ENCODE measurements at places on chromosomes 3 and 15.

DNA sequence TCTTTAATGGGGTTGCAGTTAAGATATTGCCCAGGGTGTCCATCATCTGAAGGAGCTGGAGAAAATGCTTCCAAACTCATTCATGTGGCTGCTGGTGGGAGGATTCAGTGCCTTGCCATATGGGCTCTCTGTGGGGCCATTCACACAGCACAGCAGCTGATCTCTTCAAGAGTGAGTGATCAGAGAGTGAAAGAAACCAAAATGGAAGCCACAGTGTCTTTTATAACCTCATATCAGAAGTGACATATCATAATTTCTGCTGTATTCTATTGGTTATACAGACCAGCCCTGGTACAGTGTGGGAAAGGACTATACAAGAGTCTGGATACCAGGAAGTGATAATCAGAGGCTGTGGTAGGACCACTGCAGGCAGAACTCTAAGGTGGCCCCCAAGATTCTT lies 33.6 kb downstream of the HHLA2 start:
- DNase-seq = no peak

- no peak for DNase-seq
Observed at GRCh38 chr3:136994772-136995516, 37.2 kb downstream of the IL20RB start.

DNA sequence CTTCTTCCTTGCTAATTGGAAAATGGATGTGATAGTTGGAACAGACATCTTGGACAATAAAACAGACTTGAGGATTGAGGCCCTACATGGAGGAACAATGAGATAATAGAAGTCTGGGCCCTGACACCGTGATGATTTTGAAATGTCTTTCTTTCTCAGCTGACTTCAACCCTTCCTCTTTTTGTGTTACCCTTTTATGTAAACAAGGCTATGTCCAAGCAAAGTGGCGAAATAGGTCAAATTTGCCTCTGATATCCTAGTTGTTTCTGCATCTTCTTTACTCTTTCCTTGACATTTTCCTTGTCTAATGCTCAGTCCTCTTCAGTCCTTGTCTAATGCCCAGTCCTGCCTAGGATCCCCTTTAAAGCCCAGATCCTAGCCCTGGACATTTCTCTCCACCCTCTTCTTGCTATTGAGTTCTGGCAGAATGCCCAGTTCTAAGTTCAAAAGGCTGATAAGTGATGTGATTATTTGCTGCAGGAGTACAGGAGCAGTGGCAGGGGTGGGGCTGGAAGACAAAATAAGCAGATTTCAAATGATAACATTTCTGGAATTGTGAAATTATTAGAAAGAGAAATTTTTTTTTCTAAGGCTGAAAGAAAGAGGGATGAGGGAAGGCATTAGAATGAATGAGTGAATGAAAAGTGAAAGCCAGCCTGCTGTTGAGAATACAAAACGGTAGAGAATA lies 6.5 kb upstream of the VPS8 start:
- no peak for DNase-seq

DNA sequence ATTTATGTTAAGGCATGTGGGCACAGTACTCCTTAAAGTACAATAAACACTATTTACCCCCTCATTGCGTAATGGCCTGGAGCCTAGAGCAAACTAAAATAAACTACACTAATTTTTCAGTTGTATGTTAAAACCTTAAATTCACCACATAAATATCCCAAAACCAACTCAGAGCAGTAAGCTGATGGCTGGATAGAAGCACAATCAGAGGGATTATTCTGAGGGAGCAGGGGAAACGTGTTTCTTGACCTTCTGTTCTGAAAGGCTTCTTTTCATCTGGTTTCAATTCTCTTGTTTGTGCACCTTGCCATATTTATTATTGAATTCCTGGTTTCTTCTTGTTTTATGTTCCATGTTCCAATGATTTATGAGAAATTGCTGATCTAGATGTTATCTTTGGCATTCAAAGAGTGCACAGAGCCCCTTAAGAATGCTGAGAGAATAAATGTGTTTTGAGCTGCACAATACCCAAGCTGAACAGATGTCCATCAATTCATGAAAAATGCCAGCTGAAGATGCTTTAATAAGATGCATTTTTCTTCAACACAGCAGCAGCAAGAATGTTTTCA lies 29.6 kb downstream of the RPL22L1 start:
- DNase-seq = no peak

- no peak for DNase-seq
Observed at GRCh38 chr3:32381922-32382321, 9.7 kb upstream of the CMTM7 start.

- DNase-seq = no peak
Observed at GRCh38 chr3:108453565-108453964, 56.8 kb downstream of the MYH15 start.

- DNase-seq = no peak
Observed at GRCh38 chr3:163951397-163951987, 1126.8 kb downstream of the SI start.

GRCh38 chr3:72273615-72274014 lies 488.7 kb upstream of the PROK2 start:
- no peak for DNase-seq

DNA sequence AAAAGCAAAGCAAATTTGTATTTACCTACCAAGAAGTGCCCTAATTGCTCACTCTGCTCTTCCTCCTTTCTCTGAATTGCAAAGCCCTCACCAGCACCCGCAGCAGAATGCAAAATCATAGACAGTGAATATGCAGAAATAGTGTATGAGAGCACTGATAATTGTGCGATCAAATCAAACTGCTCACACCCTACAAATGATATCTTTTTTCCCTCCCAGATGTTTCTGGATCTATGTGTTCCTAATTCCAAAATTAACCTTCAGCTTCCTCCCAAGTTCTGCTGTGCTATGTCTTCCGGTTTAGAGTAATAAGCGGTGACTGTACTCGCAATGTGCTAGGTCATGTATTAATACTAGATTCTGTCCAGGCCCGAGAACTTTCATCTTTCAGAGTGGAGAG lies 3.4 kb downstream of the GHSR start:
- DNase-seq = no peak

GRCh38 chr3:14475621-14476020 lies 64.5 kb downstream of the GRIP2 start:
- no peak for DNase-seq

DNA sequence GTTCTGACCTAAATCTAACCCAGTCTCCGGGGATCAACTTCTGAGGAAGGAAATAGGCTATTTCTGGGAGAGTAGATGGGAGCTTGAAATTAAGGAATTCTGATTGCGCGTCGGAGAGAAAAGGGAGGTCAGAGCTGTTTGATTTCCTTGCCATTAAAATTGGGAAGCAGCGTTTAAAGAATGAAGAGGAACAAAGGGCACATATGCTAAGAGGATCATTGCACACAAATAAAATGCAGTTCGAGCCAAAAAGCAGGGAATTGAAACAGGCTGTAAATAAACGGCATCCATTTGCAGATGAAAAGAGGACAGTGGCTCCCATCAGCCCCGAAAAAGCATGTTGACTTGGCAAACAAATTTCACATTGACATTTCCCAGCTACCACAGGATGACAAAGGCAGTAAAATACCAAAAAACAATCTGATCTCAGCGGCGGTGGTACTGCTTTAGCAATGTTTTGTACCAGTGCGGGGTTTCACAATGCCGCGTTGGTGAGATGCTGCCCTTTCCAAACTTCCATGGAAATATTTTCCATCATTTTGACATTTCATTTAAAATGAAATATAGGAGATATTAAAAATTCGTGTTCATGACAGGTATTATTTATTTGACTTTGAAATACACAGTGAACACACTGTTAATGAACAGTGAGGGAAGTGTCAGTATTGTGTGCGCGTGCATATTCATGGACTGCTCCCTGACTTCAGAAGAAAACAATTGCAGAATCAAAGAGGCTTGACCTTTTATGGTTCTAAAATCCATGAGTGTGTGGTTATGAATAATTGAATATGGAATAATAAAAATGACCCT lies 108.8 kb downstream of the SQOR start:
- DNase-seq = no peak

DNA sequence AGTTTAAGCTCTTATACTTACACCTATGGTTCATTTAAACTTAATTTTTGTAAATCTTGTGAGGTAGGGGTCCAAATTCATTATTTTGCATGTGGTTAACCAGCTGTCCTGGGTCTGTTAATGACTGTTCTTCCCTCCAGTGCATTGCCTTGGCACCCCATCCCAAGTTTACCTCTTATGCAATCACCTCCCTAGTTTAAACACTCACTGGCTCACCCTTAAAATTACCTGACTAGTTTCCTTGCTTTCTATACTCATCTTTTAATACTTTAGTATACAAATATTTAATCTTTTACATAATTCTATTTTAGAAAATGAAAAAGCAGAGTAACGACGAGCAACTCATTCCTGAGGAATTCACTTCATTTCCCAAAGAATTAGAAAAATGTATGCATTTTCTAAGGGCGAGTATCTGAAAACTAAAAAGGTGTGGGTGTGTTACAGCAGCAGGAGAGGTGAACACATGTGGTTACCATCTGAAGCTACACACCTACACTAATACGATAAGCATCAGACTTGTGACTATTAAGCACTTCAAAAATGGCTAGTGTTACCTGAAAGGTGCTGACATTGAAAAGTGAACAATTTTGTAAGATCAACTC lies 33.7 kb downstream of the TJP1 start:
- DNase-seq = no peak

DNA sequence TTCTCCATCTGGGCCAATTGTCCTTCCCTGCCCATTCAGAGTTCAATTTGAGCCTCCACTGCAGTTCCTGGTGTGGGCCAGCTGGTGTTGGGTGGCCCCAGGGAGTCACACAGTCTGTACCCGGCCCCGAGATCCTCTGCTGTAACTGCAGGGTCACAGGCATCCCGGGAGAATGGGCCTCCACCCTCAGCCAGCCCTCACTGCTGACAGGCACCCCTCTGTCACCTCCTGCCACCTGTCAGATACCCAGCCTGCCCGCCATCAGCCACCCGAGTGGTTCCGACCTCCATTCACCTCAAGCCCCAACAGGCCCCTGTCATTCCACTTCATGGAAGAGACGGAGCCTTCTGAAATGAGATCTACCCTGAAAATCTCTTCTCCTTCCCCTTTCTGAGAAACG lies 73.2 kb downstream of the ST8SIA2 start:
- DNase-seq = no peak

DNA sequence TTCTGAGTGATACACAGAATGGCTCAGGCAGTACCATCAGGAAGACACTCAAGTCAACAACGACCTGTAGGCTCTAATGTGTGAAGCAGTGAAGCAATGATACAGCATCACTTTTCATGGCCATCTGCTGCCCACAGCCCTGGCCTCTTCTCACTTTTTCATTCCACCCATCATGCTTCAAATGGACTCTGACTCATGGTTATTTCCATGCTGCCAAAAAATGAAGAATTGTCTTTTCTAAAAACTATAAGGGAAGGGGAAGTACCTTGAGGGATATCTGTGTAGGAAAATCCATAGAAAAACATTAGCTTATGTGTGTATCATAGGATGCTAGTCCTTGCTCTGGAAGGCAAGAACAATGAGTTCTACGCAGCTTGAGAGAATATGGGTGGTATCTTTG lies 11.5 kb downstream of the HGD start:
- no peak for DNase-seq

- DNase-seq = no peak
Observed at GRCh38 chr3:124556636-124557035, 173.6 kb upstream of the UMPS start.

GRCh38 chr3:197499427-197499826 lies 56.3 kb downstream of the BDH1 start:
- DNase-seq = no peak

GRCh38 chr15:83682476-83683088 lies 28.7 kb downstream of the ADAMTSL3 start:
- no peak for DNase-seq

- no peak for DNase-seq
Observed at GRCh38 chr3:15796771-15797641, 773 bp downstream of the ANKRD28 start.

DNA sequence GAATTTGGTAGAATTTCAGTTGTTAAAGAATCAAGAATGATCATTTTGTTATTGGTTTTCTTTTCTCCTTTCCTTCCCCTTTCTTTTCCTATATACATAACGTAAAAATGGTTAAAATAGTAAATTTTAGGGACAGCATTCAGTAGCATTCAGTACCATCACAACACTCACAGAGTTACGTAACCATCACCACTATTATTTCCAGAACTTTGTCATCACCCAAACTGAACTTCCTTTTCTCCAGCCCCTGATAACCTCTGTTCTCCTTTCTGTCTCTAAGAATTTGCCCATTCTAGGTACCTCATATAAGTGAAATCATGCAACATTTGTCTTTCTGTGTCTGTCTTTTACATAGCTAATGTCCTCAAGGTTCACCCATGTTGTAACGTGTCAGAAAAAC lies 165.3 kb downstream of the AKAP13 start:
- DNase-seq = no peak

DNA sequence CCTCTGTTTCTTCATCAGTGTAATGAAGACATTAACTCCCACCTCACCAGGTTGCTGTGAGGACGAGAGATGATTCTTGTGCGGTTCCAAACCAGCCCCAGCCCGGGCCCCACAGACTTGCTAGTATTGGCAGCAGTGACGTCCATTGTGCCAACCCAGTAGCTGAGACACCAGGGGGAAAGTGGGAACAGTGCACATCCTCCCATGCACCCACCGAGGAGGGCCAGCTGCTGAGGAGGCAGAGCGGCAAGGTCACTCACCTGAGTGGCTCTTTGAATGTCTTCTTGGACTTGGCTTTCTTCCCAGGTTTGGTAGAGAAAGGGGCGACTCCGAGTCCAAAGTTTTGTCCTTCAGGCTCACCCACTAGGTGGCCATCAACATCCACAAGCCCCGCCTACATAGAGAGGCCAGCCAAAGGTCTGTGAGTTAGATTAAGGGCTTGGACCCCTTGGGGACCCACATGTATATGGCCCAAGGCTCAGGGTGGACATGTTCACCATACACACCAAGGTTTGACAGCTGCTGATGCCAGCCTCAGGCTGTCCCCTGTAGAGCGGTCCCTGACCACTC lies 38.0 kb downstream of the KIF9 start:
- DNase-seq = no peak

DNA sequence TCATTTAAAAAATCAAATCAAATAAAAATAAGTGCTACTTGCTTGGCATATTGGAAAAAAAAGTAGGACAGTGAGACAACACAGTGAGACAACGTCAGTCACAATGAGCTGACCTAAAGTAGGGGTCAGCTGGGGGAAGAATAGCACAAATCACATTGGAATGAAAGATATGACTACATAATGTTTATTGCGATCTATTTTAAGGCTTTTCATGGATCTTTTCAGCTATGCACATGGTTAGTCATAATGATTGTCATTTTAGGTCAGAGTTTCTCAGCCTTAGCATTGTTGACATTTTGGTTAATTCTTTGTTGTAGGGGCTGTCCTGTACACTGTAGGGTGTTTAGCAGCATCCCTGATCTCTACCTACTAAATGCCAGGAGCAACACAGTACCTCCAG lies 44.5 kb downstream of the CMSS1 start:
- DNase-seq = no peak

- DNase-seq = peak; percentile 45
Observed at GRCh38 chr3:50320853-50321335, 1.7 kb downstream of the HYAL2 start.
